Neural crest cell (in vitro differentiated cells): ENCODE measurements at places on chromosomes 1 and 21.
A peak's percentile ranks its signal among the peaks of the same experiment; 100 is the strongest.

- DNase-seq, result no peak
These were observed 8.3 kb upstream of the FAM177B start for GRCh38 chr1:222728746-222729145.

GRCh38 chr1:203636291-203636690, 9.7 kb downstream of the ATP2B4 start:
- DNase-seq, result no peak

DNA sequence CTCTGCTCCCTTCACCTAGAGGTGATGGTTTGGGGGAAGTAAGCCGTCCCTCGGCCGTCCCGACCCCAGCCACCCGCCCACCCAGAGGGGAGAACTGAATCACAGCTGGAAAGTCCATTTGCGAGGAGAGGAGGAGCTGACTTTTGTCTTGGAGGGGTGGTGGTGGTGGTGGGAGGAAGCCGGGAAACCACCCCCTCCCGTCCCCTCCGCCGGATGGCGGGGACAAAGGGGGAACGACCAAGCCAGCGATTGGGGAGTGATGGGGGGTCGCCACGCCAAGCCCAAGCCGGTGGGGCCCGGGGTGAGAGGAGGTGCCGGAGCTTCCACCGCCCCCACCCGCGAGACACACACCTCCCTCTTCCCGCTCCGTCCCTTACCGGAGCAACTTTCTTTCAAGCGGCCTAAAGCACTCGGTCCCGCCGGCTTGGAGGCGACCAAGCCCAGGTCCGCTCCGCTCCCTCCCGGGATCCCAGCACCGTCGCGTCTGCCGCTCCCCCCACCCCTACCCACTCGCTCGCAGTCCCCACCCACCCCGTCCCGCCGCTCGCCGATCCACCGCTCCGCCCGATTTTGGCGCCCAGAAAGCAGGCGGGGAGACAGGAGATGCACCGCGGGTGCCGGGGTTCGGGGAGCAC, 540 bp downstream of the ARHGEF2 start:
- no peak for DNase-seq

GRCh38 chr1:32170991-32171390, 8.5 kb upstream of the TXLNA start:
- DNase-seq, result no peak

- no peak for DNase-seq
These were observed 139.1 kb downstream of the PLA2G4A start for GRCh38 chr1:186967656-186968394.

DNA sequence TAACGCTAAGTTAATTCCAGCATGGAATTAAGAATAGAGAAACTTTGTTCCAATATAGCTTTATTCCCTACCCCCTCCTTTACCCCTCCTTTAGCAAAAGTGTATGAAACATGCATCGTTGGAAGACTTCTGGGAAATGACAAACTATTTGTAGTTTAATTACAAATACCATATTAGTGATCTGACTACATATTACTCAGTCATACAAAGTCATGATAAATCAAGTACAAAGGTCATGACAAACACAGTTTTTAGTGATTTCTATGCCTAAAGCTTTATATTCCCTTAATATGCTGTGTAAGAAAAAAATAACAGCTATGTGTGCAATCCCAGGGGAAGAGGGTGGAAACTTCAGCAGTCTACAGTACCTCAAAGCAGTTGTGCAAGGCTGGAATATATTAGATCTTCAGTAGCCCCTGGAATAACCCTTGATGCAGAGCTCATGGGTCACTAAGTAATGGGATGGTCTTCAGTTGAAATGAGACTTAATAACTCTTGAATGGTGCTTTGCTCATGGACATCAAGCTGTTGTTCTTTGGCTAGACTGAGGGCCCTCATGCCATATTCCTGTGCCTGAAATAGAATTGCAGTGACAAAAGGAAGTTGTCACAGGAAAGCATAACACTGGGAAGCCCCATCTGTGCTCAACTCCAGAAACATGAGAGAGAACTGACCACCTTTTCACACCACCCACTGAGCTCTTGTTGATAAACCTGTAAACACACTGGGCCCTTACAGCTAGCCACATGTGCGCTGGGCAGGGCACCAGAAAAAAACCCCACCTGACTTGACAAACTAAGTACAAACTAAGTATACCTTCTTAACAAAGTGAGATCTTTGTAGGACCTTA, 25.3 kb downstream of the ZMYND12 start:
- DNase-seq, result no peak

DNA sequence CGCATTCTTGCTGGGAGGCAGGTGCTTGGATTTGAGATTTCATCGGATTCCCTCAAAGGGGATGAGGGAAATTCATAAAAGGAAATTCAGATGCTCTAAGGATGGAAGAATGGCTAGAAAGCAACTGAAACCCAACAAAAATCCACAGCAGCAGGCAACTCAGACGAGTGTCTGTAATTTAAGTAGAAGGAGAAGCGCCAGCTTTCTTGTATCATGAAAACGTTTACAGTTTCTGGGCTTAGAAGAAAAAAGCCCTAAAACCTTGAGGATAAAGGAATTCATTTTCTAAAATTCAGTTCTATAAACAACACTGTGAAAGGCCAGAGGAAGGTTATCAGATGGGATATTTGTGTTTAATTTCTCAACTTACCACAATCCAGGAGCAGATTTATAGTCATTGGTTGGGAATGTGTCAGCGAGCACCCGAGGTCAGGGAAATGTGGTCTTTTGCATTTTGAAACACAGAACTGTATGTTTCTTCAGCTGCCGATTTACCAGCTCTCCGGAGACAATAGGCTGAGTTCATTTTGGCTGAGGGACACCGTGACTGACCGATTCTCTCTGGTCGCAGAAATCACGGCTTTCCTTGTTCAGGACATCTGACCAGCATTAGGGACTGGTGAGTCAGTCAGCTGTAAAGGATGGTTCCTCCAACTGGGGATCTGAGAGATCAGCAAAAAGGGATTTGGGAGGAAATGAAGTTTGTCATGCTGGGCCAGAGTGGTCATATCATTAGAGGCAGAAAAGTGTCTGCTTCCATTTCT, 111.6 kb upstream of the ERRFI1 start:
- DNase-seq, result no peak

DNA sequence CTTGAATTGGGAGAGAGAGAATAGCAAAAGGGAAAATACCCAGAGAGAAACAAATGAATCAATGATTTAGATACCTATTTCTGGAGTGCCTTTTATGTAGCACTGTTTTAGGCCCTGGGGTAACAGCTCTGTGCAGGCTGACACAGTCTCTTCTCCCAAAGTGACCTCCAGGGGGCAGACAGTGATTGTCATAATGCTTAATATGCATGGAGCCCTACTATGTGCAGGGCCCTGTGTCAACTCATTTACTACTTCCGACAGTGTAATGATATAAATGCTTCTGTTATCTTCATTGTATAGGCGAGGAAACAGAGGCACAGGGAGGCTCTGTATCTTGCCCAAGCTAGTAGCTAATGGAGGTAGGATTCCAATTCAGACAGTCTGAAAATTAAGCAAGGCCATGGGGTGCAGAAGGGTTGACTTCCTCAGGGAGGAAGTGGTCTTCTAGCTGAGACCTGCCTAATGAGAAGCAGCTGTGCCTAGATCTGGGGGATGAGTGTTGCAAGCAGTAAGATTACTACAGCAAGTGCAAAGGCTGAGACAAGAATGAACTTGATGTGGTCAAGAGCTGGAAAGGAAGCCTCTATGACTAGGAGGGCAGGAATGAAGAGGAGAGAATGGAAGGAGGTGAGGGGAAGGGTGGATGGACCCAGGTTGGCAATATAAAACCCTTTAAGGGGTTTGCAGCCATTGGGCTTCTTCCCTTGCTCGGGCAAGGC, 16.2 kb upstream of the SERINC2 start:
- no peak for DNase-seq

- DNase-seq, result no peak
These were observed 2.0 kb downstream of the HNRNPR start for GRCh38 chr1:23341931-23342692.

- DNase-seq, result no peak
These were observed 12.1 kb downstream of the LDLRAD2 start for GRCh38 chr1:21823980-21824702.

GRCh38 chr1:186231861-186232436, 143.1 kb downstream of the TPR start:
- DNase-seq, result no peak

DNA sequence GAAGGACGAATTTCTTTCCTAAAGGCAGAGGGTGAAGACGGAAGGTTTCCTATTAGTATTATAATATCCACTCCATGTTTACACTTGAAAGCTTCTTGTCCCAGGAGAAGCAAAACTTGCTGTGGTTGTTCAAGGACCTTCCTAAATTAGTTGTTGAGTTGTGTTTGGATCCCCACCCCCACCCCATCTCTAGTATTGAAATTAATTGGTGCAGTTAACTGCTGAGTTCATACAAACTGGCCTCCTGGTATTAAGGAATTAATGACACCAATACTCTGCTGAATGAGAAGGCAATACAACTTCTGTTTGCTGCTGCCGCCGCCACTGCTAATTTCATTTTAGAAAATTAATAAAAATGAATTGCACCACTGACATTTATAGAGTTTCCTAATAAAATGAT, 308.8 kb downstream of the CAMTA1 start:
- no peak for DNase-seq

DNA sequence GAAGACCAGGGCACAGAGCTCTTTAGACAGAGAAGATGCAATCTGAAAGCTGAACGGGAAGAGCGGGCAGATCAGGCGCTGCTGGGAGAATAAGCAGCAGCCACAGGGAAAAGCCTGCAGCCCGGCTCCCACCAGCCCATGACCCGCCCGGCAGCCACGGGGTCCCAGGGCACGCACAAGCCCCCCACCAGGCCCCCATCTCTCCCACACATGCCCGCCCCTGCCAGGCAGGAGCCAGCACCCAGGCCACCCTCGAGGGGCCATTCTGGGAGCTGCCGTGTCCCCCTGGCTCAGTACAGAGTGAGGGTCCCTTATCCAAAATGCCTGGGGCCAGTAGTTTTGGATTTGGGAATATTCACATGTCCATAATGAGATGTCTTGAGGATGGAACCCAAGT, 16.3 kb downstream of the SLC19A1 start:
- DNase-seq, result no peak

- no peak for DNase-seq
These were observed 80.3 kb downstream of the NENF start for GRCh38 chr1:212512816-212513559.

GRCh38 chr1:29634324-29634723, 398.0 kb downstream of the PTPRU start:
- no peak for DNase-seq

DNA sequence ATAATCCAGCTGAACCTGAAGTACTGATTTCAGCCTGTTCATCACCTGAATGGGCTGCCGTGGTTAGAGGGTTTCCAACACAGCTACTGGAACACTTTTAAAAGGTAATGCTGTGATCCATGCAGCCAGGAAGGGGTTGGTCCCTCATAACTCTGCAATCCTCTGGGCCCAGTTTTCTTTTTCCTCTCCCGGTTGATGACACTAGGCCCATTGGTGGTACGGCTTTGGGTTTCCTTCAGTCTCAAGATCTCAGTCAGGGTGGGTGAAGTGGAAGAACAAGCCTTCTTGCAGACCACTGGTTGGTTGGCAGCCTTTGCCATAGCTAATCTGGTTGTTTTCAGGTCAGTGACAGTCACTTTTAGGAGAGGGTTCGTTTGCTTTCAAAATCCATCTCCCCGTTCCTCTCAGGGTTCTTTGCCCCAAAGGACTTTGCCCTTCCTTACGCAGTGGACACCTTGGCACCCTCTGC, 502 bp upstream of the SLC35A3 start:
- peak; percentile 2 for DNase-seq

DNA sequence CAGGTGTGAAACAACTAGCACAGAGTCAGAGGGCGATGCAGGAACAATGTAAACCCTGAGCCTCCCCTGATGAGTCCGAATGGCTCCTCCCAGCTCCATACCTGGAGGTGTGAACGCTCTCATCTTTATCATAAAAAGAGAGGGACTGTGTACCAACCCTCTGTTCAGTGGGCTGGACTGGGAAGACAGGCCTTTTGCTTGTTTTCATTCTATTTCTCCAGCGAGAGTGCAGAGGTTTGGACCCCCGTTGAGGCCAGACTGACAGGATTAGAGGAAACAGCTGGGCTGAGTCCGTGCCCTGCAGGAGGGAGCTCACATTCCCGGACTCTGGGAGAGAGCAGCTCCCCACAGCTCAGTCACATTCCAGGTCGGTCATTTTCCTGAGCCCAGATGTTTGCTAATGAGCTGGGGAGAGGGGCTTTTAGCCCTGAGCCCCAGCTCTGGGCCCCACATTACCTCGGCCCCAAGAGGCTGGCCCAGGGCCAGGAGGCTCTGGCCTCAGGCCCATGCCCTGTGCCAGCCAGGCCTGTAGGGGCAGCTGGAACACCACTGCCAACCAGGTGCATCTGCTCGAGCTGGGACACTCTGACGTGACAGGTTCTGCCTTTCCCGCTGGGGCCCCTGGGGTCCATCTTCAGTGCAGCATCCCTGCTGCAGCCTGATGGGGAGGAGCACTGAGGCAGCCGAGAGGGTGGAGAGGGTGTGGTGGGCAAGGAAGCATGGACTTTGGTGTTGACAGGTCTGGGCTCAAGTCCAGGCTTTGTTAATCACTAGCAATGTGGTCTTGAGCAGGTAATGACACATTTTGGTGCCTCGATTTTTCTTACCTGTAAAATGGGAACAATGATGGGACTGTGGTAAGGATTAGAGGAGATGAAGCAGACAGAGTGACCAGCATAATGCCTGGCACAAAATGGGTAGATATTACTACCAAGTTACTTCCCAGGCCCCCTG, 3.5 kb upstream of the NBL1 start:
- DNase-seq, result no peak

DNA sequence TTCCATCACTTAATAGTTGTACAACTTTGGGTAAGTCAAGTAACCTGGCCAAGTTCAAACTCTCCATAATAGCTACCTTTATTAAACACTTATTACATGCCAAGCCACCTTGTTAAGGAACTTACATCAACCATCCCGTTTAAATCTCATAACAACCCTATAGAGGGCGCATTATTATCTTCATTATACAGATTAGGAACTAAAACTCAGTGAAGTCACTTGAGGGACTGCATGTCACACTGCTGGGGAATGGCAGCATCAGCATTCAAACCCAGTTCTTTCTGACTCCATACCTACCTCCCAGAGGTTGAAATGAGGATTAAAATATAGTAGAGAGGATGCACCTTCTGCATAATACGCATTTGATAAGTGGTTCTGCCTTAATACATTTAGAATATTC, 47.1 kb upstream of the PLA2G2C start:
- DNase-seq, result no peak

- no peak for DNase-seq
These were observed 16.1 kb downstream of the FCRL1 start for GRCh38 chr1:157803851-157804250.

DNA sequence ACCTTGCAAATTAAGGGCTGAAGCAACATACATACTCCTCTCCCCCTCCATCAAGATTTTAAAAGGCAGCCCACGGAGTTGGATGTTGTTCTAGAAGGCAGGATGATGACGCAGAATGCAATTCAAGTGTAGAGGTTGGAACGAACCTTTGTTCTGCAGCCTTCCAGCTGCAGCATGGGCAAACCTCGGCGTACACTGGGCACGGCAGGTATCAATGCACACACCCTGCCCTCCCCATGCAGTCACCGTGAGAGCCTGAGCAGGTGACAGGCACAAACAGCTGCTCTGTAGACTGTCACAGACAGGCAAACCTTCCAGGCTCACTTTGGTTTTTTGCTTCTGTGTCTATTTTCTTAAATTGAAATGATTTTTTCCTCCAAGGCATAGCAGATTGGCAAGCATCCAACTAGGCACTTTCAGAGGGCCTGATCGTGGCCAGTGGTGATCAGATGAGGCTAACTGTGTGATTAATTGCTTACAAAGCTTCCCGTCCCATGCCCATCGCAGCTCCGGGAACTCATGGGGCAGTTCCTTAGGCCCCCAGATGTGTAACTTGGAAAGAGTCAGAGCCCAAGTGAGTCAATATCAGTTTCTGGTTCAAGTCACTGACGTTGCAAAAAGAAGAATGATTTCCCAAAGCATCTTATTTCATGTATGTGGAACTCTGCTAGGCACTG, 82.3 kb downstream of the ITPKB start:
- DNase-seq, result no peak
